ENCODE measurements at places on chromosomes 2 and 18.

GRCh38 chr18:49304751-49305150 is 155.7 kb downstream of the DYM start:
- no peak for DNase-seq

GRCh38 chr2:57450170-57450569 is 596.4 kb upstream of the VRK2 start:
- no peak for DNase-seq

DNA sequence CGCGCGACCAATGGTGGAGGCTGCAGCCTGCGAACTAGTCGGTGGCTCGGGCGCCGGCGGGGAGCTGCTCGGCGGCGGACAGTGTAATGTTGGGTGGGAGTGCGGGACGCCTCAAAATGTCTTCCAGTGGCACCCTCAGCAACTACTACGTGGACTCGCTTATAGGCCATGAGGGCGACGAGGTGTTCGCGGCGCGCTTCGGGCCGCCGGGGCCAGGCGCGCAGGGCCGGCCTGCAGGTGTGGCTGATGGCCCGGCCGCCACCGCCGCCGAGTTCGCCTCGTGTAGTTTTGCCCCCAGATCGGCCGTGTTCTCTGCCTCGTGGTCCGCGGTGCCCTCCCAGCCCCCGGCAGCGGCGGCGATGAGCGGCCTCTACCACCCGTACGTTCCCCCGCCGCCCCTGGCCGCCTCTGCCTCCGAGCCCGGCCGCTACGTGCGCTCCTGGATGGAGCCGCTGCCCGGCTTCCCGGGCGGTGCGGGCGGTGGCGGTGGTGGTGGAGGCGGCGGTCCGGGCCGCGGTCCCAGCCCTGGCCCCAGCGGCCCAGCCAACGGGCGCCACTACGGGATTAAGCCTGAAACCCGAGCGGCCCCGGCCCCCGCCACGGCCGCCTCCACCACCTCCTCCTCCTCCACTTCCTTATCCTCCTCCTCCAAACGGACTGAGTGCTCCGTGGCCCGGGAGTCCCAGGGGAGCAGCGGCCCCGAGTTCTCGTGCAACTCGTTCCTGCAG is at the start of gene HOXD9:
Gene HOXD9, plus strand, starts transcription at position 37 of the 728 bp plus-strand sequence. Its CDS starts 50 bp downstream, at position 87.
- DNase-seq = no peak

GRCh38 chr18:3230401-3231334 is 10.9 kb upstream of the MYOM1 start:
- no peak for DNase-seq

DNA sequence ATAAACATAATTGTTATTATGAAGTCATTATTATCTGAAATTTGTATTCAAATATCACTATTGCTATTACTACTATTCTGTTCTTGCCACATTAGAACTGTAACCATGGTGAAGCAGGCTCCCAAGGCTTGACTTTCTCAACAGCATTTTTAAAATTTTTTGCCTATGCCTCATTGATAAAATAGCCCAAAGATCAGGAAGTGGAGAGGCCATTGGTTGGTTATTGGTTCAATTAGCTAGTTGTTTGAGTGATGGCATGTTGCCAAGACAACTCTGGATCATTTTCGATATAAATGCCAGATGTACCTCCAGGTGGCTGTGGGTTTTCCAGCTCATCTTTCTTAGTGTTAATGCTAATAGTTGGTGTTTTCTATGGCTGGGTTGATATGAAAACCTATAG is 513.5 kb downstream of the TRIB2 start:
- DNase-seq = no peak

DNA sequence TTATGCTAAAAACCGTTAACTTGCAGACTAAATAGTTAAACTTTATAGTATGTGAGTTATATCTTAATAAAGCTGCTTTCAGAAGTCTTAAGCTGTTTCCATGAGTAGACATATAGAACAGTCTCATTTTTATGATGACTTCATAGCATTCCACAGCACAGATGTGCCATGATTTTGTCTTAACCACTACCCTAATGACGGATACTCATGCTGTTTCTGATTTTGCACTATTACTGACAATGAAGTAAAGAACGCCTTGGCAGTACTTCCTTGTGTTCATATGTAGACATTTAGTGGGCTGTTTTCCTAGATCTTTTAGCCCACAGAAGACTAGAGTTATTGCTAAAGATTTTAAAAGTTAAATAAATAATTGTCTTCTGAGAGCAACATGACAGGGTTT is 175.6 kb upstream of the RAB6C start:
- no peak for DNase-seq

DNA sequence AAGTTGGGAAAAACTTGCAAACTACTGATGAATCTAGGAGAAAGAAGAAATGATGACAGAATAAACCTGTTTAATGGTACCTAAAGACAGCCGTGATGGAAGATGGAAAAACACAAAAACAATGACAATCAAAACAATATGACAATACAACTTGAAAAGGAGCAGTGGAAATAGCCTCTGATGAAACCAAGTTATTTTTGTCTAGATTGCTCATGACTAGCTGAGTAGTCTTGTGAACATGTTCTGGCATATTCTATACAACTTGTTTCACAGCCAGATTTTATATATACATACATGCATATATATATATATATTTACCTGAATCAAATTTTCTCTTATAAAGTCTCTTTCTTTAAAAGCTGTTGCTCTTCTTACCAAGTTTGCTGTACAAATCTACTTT is 439.1 kb downstream of the TGIF1 start:
- DNase-seq = no peak

- DNase-seq = no peak
Measured at GRCh38 chr2:46211461-46211860, 85.7 kb upstream of the EPAS1 start.

DNA sequence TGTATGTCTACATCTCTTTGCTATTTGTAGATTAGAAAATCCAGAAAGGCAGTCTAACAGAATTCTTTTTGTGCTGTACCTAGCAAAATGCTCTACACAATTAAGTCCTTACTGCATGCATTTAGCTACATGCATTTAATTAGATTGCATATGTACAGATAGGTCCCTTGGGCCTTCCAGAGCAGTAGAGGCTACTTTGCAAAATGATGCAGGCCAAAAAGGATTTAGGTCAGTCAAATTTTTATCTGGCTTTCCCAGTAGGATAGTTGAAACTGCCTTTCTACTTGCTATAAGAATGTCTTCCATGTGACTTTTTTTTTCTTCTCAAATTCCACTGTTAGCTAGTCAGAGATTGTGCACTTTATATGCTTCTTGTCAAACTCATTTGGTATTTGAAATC is 19.3 kb downstream of the GALNT13 start:
- DNase-seq = no peak

DNA sequence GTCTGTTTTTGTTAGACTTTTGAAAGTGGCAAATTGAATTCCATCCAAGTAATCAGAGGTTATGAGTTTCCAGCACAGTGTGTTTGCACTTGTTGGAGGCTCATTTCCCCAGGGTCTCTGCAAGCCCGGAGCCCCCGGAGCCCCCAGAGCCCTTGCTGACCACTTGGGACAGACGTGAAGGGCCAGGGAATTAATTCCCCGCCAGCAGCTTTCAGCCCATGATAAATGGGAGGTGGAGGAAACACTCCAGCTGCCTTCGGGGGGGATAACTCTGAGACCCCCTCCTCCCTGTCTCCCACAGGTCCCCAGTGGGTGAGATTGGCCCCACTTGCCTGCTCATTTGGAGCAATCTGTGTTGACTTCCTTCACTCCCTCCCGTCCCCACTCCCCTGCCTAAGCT is 79.2 kb downstream of the KLHL29 start:
- DNase-seq = no peak

DNA sequence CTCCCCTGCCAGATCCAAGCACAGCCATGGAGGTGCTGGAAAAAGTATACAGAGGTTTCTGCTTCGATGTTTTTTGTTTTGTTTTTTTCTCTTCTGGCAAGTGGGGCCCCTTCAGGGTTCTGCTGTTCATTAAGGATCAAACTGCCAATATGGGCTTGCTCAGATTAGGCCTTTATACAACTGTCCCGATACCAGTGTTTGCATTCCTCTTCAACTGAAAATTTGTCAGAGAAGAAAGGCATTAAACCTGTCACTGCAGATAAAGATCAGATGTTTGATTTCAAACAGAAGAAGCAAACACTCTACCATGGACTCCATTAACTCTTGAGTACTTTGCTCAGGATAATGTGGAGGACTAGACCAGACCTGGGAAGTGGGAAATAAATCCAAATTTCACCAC is 396.0 kb upstream of the SMIM21 start:
- DNase-seq = no peak

DNA sequence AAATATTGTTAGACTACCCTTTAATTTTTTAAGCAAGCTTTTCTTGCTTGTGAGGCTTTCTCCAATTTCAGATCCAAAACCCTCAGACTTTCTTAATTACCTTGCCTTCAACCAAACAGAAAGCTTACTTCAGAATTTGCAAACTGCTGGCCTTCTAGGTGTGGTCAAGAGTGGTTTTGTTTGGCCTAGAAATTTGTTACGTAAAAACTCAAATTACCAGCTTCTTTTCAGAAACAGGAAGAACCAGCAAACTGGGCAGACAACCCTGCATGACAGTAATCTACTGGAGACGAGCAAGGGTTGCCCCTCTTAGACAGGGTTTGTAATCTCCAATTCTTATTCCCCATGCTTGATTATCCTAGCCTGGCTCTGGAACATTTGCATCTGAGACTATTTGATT is 27.1 kb downstream of the SRBD1 start:
- DNase-seq = no peak

GRCh38 chr2:85611705-85612587 is at the start of gene C2orf68:
Gene C2orf68, minus strand, starts transcription at chr2:85612066. Its CDS starts 82 bp downstream, at chr2:85611984.
- no peak for DNase-seq

GRCh38 chr18:61333746-61334490 is 688 bp downstream of the CDH20 start:
- no peak for DNase-seq
